ENCODE measurements at places on chromosomes 3 and 15. TPM values are rescaled to one million over a fixed set of nuclear protein-coding genes. Genes with fewer than 3 reads are reported as not detected.

DNA sequence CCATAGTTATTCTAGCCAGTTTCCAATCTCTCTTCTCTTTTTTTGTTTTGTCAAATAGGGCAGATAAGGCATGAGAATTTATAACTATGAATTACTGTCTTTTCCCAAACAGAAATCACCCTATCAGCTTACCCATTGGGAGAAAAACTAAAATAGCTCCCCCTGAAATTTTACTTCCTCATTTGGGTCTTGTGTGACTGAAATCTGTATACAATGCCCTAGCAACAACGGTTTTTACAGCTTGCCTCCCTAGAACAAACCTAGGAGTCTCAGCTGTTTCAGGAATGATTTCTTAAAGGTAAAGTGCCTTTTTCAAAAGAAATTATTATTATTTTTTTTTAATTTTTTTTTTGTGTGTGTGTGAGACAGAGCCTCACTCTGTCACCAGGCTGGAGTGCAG, 56.8 kb downstream of the CD86 start:
- DNase-seq, result no peak

DNA sequence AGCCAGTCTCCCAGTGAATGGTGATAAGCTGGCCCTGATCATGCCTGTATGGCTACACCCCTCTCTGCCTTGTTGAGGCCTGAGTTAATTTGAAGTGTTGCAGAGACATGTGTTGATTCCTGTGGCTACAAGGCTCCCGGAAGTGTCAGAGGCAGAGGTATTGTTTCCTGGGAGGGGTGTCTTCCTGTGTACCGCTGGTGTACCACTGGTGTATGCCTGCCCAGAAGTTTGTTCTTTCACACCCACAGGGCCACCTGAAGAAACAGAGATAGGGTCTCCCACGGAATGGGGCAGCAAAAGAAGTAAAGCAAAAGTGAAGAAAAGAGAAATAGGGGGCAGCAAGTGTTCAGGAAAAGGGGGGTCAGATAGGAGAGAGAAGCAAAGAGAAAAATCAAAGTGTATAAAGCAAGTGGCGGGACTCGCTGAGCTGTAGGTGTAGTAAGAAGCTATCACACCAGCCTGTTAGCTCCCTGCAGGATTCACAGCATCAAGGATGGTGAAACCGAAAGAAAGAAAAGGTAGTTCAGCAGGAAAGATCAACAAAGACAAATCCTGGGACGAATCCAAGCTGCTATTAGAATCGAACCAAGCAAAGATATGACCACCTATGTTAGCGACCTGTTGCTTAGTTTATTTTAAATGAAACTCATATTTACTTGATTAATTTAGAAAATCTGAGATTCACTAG, 36.6 kb upstream of the CD47 start:
- DNase-seq, result no peak

DNA sequence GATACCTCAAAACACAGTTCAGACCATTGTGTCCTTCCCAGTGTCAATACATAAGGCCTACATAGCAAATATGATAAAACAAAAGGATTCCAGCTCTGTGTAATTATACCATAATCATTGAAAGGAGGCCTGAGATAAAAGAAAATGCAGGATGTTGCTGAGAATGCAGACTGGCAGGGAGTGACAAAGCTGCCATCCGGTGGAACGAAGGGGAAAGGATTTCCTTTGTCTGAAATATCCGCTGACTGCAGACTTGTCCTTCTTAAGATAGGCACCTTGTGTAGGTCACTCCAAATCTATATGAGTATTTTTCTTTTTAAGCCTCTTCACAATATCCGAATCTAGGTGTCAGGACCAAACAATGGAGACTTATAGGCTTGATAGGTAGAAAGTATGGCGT, 108.0 kb downstream of the KCNH8 start:
- no peak for DNase-seq

DNA sequence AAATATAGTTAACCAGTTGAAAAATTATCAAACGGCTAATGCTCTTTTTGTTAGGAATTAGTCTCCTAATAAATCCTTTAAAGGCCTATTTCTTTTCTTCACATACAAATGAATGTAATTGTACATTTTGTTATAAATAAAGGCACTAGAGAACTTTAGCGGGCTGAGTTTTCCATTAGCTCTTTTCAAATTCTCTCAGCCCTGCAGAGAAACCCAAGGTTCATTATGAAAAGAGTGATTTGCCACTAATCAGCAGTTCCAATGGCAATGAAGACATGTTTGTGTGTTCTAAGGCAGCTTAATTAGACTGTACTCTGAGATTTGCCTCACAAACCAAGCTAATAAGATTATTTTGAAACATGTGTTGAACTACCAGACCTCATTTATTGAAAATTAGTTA, 64.6 kb upstream of the P2RY1 start:
- no peak for DNase-seq

GRCh38 chr3:146554151-146554760, 9.8 kb upstream of the PLSCR1 start:
- DNase-seq, result no peak

- no peak for DNase-seq
Observed at GRCh38 chr3:194326192-194326967, 24.7 kb downstream of the CPN2 start.

DNA sequence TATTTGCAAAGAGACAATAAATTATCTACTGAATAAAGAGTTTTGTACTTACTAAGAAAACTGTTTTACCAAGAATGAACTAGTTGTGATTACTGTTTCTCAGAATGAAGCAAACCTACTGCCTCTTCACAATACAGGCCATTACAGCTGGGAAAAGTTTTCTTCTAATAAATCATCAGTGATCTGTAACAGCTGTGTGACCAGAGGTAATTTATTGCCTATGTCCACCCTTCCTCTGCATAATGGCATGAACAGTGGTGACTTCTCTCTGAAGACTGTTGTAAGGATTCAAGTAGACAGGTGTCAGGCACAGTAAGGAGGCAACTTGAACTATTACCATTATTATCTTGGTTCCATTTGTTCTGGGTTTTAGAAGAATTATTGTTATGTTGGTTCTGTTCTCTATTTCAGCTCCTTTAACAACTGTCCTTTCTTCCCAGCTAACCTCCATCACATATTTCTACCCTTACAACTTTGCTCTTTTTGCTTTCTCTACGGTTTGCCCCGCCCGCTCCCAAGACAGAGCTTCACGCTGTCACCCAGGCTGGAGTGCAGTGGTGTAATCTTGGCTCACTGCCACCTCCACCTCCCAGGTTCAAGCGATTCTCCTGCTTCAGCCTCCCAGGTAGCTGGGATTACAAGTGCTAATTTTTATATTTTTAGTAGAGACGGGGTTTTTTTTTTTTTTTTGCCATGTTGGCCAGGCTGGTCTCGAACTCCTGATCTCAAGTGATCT, 51.5 kb downstream of the PRKAR2A start:
- no peak for DNase-seq

DNA sequence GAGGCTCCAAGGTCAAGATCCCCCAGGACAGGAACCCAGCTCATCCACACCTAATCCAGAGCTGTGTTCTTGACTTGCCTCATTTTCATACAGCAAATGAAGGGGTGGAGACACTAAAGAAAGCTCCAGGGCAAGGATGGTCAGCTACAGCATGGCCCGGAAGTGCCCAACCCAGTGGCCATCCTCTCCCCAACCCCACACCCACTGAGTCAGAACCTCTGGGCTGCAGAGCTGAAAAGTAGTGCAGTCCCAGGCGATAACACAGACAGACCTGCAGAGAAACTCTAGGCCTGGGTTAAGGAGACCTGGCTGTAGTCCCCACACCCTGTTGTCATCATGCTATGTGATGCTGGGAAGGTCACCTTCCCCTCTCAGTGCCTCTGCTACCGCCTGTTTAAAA, 85.3 kb downstream of the SEMA5B start:
- no peak for DNase-seq

DNA sequence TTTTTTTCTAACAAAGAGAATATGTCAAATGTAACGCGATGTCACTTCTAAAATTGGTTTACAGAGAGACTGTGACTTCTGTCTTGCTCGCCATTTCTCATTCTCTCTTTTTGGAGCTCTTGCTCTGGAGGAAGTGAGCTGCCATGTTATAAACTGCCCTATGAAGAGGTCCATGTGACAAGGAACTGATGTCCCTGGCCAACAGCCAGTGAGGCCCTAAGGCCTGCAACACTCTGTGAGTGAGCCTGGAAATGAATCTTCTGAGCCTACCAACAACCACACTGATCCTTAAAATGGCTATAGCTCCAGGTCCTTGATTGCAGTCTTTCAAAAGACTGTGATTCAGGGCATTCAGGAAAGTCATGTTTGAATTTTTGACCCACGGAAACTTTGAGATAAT, 49.9 kb downstream of the NMD3 start:
- DNase-seq, result no peak

DNA sequence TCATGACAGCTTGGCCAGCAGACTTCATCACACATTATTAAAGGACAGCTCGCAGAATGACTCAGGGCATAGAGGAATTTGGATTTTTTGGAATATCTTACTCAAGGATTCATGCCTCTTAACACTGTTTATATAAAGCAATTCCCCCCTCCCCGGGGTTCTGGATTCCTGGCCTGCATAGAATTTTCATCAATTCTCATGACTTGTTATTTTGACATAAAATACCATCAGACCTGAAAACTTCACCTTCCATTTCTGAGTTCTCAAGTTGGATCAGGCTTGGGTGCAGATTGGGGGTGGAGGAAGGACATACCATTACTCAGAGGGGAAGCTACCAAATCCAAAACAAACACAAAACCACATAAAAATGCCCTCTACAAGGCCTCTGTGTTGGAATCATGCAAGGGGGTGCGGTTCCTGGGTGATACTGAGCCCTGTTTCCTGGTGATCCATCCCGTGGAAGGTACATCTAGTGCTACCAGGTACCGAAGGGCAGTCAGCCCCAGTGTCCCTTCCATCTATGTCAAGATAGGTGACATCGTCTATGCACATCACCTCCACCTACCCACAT, 95.3 kb downstream of the DAPK2 start:
- no peak for DNase-seq

The SNTN gene
- not detected for total RNA-seq

The CHRNA3 gene
- total RNA-seq, result 0.32 TPM

The CDC25A gene
- 0.70 TPM for total RNA-seq

The GOLGA8M gene
- total RNA-seq, result 4.4 TPM

Measured in dorsolateral prefrontal cortex (tissue), 122 donors.